ENCODE measurements at places on chromosomes 2 and 18.

- DNase-seq, result no peak
These were observed 300.3 kb upstream of the GULP1 start for GRCh38 chr2:187991389-187991788.

- DNase-seq, result no peak
These were observed 25.6 kb upstream of the PRLH start for GRCh38 chr2:237540823-237541222.

DNA sequence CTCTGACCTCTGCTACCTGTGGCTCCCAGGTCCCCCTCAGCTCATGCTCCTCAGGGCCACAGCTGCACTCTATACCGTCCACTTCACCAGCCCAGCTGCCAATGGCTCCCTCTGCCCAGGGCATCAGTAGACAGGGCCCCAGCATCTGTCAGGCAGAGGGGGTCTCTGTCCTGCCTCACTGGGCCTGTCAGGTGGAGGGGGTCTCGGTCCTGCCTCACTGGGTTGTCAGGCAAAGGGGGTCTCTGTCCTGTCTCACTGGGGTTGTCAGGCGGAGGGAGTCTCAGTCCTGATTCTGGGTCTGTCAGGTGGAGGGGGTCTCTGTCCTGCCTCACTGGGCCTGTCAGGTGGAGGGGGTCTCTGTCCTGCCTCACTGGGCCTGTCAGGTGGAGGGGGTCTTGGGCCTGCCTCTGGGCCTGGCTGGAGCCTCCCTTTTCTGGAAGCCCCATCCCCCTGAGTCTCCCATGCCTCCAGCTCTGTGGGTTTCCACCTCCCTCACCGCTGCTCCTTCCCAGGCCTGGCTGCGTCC is 19.9 kb downstream of the SNORC start:
- no peak for DNase-seq

DNA sequence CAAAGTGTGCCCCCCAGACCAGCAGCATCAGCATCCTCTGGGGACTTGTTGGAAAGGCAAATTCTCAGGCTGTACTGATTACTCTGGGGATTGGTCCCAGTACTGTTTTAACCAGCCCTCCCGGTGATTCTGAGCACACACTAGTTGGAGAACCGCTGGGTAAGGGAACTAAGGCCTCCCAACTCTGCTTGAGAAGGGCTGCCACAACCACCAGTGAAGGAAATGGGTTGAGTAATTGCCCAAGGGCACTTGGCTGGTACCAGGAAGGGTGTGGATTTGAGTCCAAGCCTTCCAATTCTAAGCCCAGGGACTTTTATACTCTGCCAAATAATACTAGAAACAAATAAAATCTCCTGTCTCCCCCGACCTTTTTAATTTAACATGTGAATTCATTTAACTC is 219.9 kb downstream of the SETBP1 start:
- no peak for DNase-seq

GRCh38 chr2:145386973-145387372 is 867.1 kb upstream of the ZEB2 start:
- no peak for DNase-seq

DNA sequence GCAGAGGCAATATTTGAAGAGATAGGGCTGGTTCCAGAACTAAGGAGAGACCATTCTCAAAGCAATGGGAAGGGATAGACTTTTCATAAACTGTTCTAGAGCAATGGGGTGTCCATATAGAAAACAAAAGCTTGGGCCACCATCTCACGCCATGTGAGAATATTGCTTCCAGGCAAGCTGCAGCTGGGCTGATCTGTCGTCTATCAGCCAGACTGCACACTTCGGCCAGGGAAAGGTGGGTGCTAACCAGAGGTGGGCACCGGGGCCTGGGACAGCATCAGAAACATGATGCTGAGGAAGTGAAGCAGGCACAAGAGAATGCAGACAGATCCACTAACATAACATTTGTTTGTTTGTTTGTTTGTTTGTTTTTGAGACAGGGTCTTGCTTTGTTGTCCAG is 43.7 kb downstream of the MYO7B start:
- DNase-seq, result no peak

DNA sequence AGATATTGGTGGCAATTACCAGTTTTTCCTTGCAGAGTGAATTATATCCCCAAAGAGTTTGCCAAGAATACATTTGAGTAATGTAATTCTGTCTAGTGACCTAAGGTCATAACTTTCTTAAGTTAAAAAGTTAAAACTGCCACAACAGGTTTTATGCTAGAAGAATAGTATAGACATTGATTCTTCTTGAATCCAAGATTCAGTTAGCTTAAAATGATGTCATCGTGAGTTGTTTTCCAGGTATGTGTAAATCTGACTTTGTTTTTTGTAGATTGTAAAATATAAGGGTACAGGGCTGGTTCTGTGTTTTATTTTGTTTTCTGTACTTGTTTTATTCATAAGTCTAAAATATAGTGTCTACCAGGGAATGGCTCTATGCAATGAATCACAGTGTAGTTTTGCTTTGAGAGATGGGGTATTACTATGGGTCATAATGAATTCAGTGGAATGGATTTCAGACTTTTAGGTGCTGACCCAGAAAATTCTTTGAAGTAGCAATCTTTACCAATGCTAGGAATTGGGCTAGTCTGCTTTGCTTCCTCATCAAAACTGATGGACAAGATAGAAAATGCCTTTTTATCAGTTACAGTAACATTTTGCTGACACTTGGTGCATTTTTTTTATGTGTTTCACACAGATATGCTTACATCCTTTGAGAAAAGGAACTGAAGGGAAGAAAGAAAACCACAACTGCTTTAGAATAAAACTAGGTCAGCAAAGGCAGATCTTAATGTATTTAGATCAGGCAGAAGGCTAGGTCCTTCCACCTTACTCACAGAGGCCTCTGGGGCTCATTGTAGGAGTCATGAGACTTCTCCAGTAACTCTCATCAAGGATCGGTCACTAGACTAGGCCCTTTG is 20.8 kb upstream of the MGAT5 start:
- DNase-seq, result no peak

GRCh38 chr2:9310377-9310776 is 103.8 kb downstream of the ASAP2 start:
- DNase-seq, result no peak

DNA sequence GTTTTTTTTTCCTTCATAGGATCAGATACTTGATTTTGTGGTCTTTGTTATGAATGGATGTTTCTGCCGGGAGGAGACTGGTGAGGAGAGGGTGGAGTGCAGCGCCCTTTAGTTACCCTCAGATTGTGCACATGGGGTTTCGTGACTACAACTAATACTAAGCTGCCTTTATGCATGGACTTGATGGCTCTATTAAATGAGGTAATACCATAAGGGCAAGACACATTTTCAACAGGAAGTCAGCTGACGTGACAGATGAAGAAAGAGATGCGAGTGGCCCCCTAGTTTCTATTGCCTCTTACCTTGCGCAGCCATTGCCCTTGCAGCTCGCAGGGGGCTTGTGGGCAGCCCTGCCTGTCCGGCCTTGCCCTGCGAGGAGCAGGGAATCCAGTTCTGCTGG is 24.4 kb downstream of the ZNF407 start:
- no peak for DNase-seq

DNA sequence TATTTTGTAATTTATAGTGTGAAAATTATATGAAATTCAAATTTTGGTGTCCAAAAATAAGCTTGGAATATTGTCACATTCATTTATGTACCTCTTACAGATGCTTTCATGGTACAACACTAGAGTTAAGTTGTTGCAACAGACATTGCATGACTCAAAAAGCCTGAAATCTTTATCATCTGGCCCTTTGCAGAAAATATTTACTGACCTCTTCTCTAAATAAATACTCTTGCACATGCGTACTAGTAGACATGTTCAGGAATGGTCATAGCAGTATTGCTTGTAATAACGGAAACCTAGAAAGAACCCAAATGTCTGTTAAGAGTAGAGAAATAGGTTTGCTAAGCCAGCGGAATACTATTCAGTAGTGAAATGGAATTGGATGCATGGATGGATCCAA is 60.4 kb downstream of the GALNT1 start:
- DNase-seq, result no peak

- no peak for DNase-seq
These were observed 140.5 kb downstream of the LOXHD1 start for GRCh38 chr18:46516555-46516954.

GRCh38 chr2:45674035-45674816 is 22.8 kb downstream of the PRKCE start:
- no peak for DNase-seq

- no peak for DNase-seq
These were observed 35.8 kb downstream of the SPOPL start for GRCh38 chr2:138537170-138537915.
